D721Med (cell line): ENCODE measurements at places on chromosomes 2 and 18.

GRCh38 chr2:28102455-28102874 lies 211.9 kb downstream of the BABAM2 start:
- no peak for DNase-seq

DNA sequence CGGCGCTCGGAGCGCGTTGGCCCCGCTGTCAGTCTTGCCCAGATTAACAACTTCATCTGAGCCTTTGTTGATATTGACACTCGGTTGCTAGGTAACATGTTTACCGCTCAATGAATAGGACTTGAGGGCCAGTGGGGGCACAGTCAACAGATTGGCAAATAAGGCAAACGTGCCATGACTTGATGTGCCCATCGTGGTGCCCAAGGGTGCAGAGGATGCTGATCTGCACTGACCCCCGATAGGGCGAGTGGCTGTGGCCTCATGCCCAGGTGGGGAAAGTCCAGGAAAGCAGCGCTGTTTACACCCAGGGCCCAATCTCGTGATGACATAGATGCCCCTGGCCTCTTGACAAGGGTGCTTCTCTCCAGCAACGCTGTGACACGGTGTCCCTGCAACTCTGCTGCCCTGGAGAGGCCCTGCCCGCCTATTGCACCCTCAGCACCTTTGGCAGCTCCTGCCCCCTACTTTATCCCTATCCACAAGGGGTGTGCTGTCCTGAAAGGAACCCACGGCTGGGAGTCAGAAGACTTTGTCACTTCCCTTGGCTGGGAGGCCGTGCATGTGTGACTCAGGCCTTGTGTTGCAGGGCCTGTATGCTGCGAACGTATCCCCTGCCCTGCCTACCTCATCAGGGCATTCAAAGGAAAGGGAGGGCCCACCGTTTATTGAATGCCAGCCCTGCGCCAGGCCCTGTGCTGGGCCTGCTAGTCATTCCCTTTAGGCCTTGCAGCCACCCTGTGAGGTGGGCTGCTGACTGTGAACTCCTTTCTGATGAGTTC lies 158.0 kb downstream of the INHBB start:
- DNase-seq, result no peak

GRCh38 chr2:145404690-145405089 lies 884.8 kb upstream of the ZEB2 start:
- no peak for DNase-seq

- no peak for DNase-seq
Observed at GRCh38 chr2:230794497-230794896, 70.2 kb upstream of the ITM2C start.

GRCh38 chr18:28691496-28691840 lies 514.5 kb upstream of the CDH2 start:
- DNase-seq, result no peak

DNA sequence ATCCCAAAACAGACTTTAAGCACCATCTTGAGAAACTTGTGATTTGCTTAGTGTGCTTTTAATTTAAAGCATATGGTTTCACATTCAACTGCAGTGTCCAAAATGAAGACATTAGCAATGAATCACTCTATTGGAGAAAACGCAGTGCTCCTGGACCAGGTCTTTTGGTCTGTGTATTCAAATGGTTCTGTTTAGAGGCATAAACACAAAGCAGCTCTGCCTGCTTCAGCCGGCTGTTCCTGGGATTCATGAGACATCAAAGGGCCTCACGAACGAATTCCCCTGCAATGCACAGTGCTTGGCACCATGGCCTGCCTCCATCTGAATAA lies 117.1 kb upstream of the SP5 start:
- no peak for DNase-seq

DNA sequence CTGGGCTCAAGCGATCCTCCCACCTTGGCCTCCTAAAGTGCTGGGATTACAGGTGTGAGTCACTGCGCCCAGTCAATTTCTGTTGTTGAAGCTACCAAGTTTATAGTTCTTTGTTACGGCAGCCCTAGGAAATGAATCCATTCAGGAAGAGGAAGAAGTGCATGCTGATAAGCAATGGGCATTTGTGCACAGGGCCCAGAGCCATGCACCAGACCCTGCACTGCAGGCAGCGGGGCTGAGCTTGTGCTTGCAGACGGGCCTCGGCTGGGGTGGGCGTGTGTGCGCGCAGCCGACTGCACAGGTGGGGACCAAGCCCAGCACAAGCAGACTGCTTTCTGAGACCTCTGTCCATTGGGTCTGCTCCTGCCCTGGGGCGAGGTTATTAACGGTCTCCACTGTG lies 144.6 kb downstream of the CABLES1 start:
- no peak for DNase-seq

DNA sequence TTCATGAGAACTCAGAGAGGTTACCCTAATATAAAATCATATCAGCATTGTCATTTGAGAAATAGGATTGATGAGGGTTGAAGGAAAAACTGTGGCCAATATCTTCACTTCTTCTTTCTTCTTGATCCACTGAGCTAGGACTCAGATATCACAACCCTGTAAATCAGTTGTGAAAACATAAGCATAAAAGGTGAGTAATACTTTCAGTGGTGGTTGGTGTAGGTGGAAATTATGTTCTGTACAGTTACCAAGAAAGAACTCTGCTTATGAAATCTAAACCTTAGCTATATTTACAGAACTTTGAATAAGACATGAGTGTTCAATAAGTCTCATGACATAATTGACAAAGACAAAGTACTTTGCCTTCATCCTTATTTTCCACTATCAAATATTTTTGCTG lies 56.3 kb downstream of the PAX3 start:
- no peak for DNase-seq

- no peak for DNase-seq
Observed at GRCh38 chr2:238084761-238085160, 15.4 kb upstream of the ESPNL start.

DNA sequence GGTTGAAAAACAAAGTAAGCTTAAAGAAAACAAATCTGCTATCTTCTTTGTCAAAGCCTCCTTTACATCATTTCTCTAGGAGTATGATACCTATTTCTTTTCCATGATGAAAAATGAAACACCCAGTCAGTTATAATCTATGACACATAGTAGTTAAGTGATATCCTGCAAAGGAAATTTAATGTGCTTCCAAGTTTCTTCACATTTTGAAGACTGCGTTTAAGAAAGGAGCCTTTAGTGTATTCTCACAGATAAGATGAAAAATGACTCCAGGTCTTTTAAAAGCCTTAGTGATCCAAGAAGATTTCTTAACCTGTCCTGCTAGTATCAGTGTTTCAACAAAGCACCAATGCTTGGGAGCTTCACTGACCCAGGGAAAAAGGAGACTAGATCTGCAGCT lies 356.7 kb downstream of the CCDC85A start:
- no peak for DNase-seq

- no peak for DNase-seq
Observed at GRCh38 chr2:189662669-189663226, 1.5 kb downstream of the ASNSD1 start.

GRCh38 chr18:68241881-68242280 lies 473.0 kb downstream of the TMX3 start:
- no peak for DNase-seq

DNA sequence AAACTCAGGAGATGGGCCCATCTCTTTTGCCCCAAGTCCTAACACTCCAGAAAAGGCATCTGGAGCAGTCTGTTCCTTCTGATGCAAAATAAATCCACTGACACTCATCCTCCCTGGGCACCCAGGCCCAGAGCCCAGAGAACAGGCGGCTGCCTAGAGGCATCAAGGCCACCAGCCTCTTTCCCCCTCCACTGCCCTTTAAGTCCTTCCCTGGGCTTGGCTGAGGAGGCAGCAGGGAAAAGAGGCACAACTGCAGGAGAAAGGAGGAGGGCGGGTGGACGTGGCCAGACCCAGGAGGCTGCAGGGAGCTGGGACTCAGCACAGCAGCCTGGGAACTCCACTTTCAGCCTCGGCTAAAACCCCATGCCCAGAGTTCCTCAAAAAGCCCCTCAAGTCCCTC lies 99.7 kb upstream of the ID2 start:
- DNase-seq, result no peak

DNA sequence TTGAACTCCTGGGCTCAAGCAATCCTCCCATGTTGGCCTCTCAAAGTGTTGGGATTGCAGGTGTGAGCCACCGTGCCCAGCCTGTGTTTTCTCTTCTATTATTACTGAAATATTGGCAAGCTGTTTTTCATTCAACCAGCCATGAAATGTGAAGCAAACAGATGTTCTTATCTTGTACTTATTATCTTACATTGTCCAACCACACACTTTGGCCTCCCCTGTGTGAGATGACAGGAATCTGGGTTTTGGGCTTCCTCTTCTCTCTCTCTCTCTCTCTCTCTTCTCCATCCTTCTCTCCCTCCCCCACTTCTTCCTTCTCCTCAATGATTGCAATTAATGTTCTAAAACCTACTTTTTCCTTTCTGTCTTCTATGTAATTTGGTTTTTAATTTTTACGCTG lies 33.1 kb downstream of the RAMP1 start:
- DNase-seq, result no peak

- DNase-seq, result no peak
Observed at GRCh38 chr2:151543876-151544275, 134.2 kb downstream of the RIF1 start.

DNA sequence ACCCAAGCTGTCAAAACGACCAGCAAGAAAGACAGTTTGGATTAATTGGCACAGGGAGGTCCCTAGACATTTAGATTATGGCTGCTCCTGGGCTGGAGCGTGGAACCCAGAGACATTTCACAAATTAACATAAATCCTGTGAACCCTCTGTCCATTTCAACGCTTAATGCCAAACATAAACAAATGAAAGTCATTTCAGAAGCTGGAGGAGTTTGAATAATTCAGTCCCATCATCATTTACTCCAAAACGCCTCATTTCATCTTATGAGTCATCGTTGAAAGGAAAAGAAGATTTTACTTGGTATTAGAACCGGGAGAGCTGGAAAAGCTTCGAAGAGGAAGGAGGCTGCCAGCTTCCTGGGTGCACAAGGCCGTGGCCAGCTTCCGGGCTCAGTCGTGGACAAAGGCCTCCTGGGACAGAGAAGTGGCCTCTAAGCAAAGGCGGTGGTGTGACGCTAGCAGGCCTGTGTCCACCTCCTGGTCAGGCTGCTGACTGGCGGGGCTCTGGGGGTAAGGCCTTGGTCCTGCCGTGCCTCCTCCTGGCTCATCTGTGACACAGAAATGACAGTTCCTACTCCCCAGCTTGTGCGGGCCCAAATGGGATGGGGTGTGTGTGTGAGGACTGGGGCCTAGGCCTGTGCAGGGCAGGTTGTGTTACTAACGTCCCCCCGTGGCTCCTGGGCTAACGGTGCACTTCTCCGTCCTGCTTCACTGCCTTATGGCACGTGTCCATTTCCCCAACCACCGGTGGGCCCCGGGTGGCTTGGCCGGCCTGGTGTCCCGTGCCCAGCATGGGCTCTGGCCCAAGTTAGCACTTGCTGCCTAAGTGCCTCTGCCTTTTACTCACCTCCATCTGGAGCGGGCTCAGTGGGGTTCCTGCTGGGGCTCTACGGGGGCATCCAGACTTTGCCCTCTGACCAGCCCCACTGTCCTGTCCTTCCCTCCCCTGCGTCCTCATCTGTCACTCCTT lies 71.6 kb downstream of the RRM2 start:
- no peak for DNase-seq

- DNase-seq, result no peak
Observed at GRCh38 chr2:236517251-236518031, 52.2 kb upstream of the ACKR3 start.

DNA sequence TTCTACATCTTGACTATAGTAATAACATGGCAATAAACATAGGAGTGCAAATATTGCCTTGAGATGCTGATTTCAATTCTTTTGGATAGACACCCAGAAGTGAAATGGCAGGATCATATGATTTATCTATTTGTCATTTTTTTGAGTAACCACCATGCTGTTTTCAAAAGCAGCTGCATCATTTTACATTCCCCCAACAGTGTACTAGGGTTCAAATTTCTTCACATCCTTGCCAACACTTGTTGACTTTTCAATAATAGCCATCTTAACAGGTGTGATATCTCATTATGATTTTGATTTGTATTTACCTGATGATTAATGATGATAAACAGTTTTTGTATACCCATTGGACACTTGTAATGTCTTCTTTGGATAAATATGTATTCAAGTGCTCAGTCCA lies 90.8 kb downstream of the STRADB start:
- DNase-seq, result no peak

GRCh38 chr18:58264840-58265239 lies 220.8 kb downstream of the NEDD4L start:
- no peak for DNase-seq

DNA sequence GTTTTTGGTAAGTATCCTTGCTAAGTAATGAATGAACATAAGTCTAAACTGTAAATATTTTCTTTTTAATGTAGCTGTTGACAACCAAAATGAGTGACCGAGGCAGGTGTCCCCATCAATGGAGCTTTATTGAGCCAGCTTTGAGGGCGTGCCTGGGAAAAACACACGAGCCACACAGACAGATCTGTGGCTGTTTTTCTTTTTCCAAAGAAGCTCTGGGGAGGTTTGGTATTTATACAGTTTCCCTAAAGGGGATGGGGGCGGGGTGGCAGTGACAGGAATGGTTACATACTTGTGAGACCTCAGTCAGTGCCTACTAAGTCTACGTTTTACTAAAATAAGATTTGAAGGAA lies 11.2 kb downstream of the DBI start:
- DNase-seq, result no peak
